ENCODE measurements at places on chromosomes 3 and 15. TPM values are rescaled to one million over a fixed set of nuclear protein-coding genes. Genes with fewer than 3 reads are reported as not detected.

SLC9A9 gene
- 10.8 TPM for total RNA-seq

- H3K4me3 ChIP-seq = no peak overlapping the region
- H3K4me1 ChIP-seq = peaks cover 30% of the 10 kb centered on the region
- no peak for DNase-seq
- no peak overlapping the region for H3K27ac ChIP-seq
- H3K36me3 ChIP-seq = no peaks in the 10 kb centered on the region
Measured at GRCh38 chr3:71260782-71261181, 322.7 kb downstream of the FOXP1 start.

DNA sequence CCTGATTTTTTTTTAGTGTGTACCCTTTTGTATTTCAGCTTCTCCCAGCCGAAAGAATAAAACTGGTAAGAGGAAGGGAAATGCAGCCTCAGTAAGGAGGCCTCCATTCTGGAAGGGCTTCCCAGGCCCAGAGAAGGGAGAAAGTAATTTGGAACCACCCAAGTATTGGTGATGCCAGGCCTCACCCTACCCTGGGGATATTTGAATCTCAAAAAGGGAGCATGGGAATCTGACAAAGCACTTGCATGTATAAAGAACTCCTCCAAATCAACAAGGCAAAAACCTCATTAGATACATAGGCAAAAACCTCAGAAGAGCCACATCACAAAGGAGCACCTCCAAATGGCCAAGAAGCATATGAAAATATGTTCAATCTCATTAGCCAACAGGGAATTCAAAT is 68.8 kb upstream of the GLCE start:
- DNase-seq = no peak
- H3K36me3 ChIP-seq = no peaks in the 10 kb centered on the region
- H3K27ac ChIP-seq = no peak overlapping the region
- H3K4me1 ChIP-seq = no peaks in the 10 kb centered on the region
- H3K4me3 ChIP-seq = no peak overlapping the region

SERPINI2 gene
- not detected for total RNA-seq

GRCh38 chr15:51448622-51449399 is 107.4 kb downstream of the GLDN start:
- H3K27ac ChIP-seq = no peak overlapping the region
- DNase-seq = no peak
- no peaks in the 10 kb centered on the region for H3K27me3 ChIP-seq

- H3K27me3 ChIP-seq = no peaks in the 10 kb centered on the region
- H3K27ac ChIP-seq = no peak overlapping the region
- H3K4me1 ChIP-seq = no peaks in the 10 kb centered on the region
- H3K4me3 ChIP-seq = no peak overlapping the region
Measured at GRCh38 chr15:81851757-81852156, 194.1 kb downstream of the MEX3B start.

MOBP gene
- total RNA-seq = not detected

Data from activated CD8-positive, alpha-beta memory T cell treated with anti-CD3 and anti-CD28 coated beads, Interleukin-2, amount 10 ng/mL, durations not matched to agents 7 days and 5 days (primary cell).